ENCODE measurements at places on chromosomes 6 and 20.

DNA sequence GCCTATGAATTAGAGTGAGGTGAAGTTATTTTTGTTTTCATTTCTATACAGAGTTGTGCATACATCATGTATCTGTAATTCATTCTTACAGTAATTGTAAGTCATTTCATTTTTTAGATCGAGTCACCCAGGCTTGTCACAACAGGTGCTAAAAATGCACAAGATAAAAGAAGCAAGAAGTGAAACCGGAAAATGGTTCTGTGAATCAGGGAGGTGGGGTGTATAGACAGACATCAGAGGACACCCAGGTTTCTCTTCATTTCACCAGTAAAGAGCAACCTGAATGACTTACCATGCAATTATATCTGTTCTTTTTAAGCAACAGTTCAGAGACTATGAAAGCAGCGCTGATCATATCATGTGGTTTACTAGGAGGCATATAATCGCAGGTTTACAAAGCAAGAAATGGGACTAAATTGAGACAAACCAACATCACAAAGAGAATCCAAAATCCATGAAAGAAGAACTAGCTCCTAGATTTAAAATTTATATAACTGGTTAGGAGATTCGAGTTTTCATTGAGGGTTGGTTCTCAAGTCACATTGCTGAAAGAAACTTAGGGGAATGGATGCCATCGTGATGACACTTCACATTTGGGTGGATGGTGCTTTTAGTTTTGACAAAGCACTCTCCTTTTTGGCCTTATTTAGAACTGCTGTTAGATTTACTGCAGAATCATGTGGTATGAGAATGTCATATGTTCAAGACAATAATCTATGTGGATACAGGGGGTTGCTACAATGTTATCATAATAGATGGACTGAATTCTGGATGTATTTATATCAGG lies 27.9 kb upstream of the TBC1D7 start:
- no peak for DNase-seq

DNA sequence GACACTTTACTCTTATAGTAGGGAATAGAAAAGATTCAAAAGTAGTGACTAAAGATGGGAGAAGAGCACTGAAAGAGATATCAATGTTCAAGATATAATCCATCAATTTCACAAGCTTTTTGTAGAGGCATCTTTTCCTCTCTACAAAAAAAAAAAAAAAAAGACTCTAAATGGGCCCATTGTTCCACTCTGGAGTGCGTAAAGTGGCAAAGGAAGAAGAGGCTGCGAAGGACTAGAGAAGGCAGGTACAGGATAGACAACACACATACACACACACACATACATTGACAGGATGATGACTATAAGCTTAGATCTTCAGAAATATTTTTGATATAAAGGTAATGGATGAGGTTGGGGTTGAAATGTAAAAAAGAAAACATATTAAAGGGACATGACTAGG lies 157.6 kb downstream of the HIVEP2 start:
- DNase-seq: no peak

DNA sequence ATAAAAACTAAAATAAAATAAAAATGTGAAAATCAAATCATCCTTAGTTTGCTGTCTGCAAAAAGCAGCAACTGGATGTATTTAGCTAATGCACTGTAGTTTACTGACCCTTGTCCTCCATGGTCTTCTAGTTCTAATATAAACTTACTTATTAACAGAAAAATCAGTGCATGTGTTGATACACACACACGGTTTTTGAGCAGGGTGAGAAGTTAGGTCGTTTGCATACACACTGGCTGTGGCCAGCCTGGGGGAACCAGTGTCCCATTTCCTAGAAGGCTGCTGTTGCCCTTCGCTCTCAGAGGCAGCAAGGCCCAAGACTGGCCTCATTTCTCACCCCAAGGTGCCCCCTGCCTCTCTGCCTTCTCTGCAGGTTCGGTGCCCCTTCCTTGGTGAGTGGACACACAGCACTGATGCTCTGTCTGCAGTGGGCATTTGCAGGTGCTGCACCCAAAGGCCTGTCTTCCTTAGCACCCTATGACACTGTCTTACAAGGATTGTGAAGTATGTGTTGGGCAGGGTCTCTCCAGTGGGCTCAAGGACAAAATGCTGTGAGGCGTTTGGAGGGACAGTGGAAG lies 168.5 kb downstream of the SCP2D1 start:
- DNase-seq: no peak

DNA sequence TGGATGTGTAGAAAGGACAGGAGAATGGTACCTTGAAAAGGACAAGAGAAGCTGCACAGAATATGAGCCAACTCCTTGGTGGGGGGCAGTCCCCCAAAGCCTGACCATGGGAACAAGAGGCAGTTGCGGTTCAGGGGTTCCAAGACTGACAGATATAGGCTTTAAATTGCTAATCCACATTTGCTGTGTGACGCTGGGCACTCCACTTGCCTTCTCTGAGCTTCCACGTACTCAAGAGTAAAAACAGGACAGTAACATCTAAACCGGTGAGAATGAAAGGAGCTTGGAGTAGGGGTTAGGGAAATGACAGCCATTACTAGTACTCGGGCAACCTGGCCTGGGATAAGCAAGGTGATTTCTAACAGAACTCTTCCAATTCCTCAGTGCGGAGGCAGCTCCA lies 57.9 kb upstream of the LRFN2 start:
- DNase-seq: no peak

DNA sequence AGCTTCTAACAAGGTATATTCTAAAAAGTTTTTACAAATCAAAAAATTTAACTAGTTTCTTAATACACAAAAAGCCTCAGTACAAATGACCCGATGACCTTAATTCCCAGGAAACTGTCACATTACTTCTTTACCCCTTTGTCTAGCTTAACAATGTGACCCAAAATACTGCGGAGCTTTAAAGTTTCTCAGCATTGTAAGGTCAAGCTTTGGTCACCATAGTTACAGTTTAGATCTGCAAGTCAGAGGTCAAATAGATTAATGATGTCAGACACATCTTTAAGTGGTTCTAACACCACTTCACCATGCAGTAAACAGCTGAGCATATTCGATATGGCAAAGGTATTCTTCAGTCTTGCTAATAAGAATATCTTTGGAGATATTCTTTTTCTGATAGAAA lies 36.8 kb upstream of the FLRT3 start:
- DNase-seq: no peak

DNA sequence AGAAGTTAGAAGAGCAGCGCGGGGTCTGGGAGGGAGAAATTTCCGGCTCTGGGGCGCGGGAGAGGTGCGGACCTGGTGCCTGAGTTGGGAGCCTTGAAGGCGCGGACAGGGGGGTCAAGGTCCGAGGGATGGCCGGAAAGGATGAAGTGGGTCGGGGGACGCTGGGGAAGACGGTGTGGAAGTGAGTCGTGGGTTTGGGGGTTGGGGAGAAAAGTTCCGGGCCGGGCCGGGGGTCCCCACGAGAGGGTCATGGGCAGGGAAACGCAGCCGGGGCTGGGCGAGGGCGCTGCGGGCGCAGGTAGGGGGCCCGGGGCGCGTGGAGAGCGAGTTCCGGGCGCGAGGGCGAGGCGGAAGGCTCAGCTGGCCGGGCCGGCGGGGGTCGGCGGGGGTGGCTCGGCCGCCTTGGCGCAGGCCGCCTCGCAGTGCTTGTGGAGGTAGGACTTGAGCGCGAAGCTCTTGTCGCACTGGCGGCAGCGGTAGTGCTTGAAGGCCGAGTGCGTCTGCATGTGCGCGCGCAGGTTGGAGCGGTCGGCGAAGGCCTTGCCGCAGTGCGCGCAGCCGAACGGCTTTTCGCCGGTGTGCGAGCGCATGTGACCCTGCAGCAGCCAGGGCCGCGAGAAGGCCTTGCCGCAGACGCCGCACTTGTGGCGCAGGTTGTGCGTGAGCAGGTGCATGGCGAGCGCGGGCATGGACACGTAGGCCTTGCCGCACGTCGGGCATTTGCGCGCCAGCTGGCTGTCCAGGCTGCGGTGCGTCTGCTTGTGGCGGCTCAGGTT lies 10.5 kb upstream of the SRXN1 start:
- DNase-seq: no peak

DNA sequence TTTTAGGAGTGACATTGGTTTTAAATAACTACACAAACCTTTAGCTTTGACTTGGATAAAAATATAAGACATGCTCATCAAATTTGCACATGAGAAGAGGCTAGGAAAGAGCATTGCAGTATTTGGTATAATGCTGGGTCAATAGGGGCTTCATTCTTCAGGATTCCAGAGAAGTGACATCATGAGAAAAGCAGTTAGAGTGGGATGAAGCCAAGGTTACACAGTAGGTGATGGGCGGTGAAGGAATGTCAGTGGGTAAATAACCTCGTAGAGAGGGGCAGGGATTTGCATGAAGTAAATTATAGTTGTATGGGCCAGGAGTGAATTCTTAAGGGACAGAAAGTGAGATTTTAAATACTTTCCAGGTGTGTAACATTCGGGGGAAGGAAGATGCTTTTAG lies 216.2 kb downstream of the RFPL4B start:
- DNase-seq: no peak

DNA sequence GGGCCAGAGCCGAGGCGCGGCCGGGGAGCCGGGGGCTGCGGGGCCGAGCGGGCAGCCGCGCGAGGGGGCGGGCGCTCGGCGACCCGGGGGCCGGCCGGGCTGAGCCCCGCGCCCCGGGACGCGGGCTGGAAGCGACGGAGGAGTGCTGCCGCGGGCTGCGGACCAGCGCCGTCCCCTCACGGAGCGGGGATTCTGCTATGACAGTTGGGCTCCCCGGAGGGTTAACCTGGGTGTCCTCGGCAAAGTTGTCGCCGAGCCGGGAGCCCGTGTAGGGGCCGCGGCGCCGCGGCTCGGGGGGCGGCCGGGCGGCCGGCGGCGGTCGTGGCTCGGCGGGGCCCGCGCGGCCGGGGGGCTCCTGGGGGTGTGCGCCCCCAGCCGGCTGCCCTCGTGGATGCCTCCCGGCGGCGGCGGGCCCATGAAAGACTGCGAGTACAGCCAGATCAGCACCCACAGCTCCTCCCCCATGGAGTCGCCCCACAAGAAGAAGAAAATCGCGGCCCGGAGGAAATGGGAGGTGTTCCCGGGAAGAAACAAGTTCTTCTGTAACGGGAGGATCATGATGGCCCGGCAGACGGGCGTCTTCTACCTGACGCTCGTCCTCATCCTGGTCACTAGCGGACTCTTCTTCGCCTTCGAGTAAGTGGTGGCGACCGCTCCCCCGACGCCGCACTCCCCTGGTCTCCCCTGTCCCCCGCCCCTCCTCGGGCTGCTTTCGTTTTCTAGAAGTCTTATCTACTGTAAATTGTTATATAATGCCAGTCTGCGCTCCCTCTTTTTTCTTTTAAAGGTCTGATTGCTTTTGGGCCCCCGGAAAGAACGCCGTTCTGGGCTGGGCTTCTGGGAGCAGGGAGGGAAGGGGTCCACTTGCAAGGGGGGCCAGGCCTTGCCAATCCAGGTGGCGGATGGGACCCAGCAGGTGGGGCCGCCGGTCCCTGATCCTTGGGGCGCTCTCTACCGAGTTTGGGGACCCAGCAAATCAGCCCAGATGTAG lies 936 bp downstream of the ZDHHC14 start:
- DNase-seq: peak; percentile 40

DNA sequence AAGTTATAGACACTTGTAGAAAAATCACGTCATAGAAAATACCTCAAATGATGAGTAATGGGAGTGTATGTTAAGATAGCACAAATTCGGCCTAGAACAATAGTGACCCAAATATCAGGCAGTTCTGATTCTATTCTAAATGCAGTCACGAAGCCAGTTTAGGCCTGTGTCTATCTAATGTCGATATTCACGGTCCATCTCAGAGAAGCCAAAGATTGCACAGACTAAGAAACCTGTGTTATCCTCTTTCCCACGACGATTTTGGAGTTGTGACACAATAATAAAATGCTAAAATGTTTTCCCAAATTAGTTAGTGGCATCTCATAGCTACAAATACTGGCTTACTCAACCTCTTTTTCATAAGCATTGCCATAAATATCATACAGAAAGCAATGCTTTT lies 4.0 kb downstream of the HIVEP2 start:
- DNase-seq: no peak

DNA sequence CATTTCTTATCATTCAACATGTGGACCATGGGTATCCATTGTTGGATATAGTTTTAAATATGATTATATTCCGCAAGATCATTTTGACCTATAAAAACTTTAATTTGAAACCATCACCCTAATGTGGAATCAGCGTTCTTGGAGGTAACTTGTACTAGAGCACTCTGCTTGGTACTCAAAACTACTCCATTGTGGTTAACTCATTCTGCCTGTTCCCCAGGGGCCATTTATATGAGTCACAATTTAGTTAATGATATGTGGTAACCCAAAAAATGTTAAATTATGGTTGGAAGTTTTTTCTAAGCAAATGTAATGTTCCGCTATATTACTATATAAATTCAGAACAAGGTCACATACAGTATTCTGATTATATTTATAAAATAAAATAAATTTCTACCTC lies 109.3 kb downstream of the TRDN start:
- no peak for DNase-seq

- DNase-seq: no peak
Observed at GRCh38 chr6:20939161-20939775, 405.0 kb downstream of the CDKAL1 start.

GRCh38 chr6:145009711-145010110 lies 724.6 kb downstream of the UTRN start:
- no peak for DNase-seq

DNA sequence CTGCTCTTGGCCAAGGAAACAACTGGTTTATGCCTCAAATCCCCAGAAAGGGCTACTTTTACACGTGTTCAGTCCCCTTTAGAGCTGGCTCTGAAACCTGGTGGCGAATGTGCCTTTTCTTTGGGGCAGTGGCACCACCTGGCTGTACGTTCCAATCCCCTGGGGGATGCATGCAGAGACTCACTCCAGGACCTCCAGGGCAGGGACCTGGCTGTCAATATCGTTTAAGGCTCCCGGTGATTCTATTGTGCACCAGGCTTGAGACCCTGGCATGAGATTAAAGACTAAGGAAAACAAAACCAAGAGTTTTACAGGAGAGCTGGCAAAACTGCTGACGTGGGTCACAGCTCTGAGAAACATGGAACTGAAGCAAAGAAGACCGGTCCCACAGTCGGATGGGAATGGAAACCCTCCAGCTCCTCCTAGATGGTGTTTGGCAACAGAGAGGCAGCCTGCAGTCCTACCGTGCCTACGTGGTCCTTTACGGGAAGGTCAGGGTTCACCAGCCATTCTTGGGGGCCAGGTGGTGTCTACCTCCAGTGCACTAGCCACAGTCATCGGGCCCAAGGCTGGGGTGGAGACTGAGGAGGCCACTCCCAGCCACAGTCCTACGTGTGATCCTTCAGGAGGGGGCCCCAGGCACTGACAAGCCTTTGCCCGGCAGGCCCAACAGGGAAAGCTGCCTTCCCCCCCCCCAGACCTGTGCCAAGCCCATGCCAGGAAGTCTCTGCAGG lies 203.3 kb upstream of the CST7 start:
- no peak for DNase-seq

- DNase-seq: no peak
Observed at GRCh38 chr20:32343439-32343838, 14.7 kb upstream of the ASXL1 start.

DNA sequence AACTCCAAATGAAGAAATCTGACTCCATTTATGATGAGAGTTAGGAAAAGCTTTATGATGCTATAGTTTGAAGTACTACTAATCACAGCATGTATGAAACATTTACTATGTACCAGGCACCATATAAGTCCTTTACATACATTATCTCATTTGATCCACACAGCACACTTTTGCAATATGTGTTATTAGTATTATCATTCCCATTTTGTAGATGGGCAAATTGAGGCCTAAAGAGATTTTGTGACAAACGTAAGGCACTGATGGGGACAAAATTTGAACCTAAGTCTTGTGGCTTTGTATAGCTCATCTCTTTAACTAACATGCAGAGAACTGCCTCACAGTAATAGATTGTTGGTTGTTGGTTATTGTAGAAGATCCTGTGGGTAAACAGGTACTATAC lies 14.2 kb upstream of the TNFRSF21 start:
- no peak for DNase-seq
